ENCODE measurements at places on chromosomes 12 and 14. TPM values are rescaled to one million over a fixed set of nuclear protein-coding genes. Genes with fewer than 3 reads are reported as not detected.

PLEKHG7 gene
- total RNA-seq: not detected

TRHDE gene
- 78.4 TPM for total RNA-seq

ARMH4 gene
- total RNA-seq: 11.3 TPM

KRT71 gene
- total RNA-seq: not detected

ARHGDIB gene
- total RNA-seq: 7.1 TPM

RAN gene
- 514 TPM for total RNA-seq

P3H3 gene
- total RNA-seq: 216 TPM

AQP6 gene
- total RNA-seq: not detected

ADAMTS20 gene
- 0.14 TPM for total RNA-seq

MYF6 gene
- total RNA-seq: not detected

PRH2 gene
- 0.28 TPM for total RNA-seq

CFL2 gene
- total RNA-seq: 149 TPM

BEGAIN gene
- total RNA-seq: 0.88 TPM

CLIP1 gene
- total RNA-seq: 65.4 TPM

PRPH gene
- not detected for total RNA-seq

TAS2R10 gene
- total RNA-seq: 2.4 TPM

KCNH3 gene
- total RNA-seq: under 0.01 TPM

HECTD4 gene
- 33.3 TPM for total RNA-seq

C12orf50 gene
- not detected for total RNA-seq

CEBPE gene
- not detected for total RNA-seq

PAH gene
- not detected for total RNA-seq

SLC4A8 gene
- 3.2 TPM for total RNA-seq

KCNK10 gene
- not detected for total RNA-seq

KRT79 gene
- not detected for total RNA-seq

FAM186B gene
- total RNA-seq: 0.09 TPM

DAO gene
- not detected for total RNA-seq

MAP1LC3B2 gene
- 0.59 TPM for total RNA-seq

UBR7 gene
- 15.7 TPM for total RNA-seq

LLPH gene
- 16.1 TPM for total RNA-seq

SERPINA1 gene
- 0.30 TPM for total RNA-seq

CD27 gene
- not detected for total RNA-seq

ADGRD1 gene
- 0.05 TPM for total RNA-seq

CD163 gene
- not detected for total RNA-seq

AQP5 gene
- total RNA-seq: not detected

GPR68 gene
- 10.1 TPM for total RNA-seq

ST8SIA1 gene
- total RNA-seq: under 0.01 TPM

IGF1 gene
- total RNA-seq: under 0.01 TPM

TCL1B gene
- not detected for total RNA-seq

EML1 gene
- 7.7 TPM for total RNA-seq

GRIP1 gene
- total RNA-seq: 3.6 TPM

KRT85 gene
- total RNA-seq: not detected

AQP2 gene
- not detected for total RNA-seq

C12orf54 gene
- not detected for total RNA-seq

BIN2 gene
- total RNA-seq: not detected

TAS2R14 gene
- total RNA-seq: 4.2 TPM

SLCO1B3 gene
- total RNA-seq: not detected
